Bronchus fibroblast of lung (primary cell): ENCODE measurements at places on chromosomes 12 and 14. TPM values are rescaled to one million over a fixed set of nuclear protein-coding genes. Genes with fewer than 3 reads are reported as not detected.

The MGP gene
- 0.17 and 0.30 TPM in 2 replicates for total RNA-seq

The CCDC88C gene
- total RNA-seq = 0.59 and 0.67 TPM in 2 replicates

The NEMP1 gene
- 9.5 and 11.4 TPM in 2 replicates for total RNA-seq

The ASIC1 gene
- 1.5 and 1.7 TPM in 2 replicates for total RNA-seq

The AQP2 gene
- total RNA-seq = not detected in 2 replicates

The MLH3 gene
- 10.4 and 11.9 TPM in 2 replicates for total RNA-seq

The KLRD1 gene
- total RNA-seq = not detected in 2 replicates

The TSPAN8 gene
- total RNA-seq = not detected in 2 replicates

The CAPRIN2 gene
- 12.3 and 13.2 TPM in 2 replicates for total RNA-seq

The TMEM63C gene
- total RNA-seq = not detected in 2 replicates

The FKBP11 gene
- 40.3 and 47.1 TPM in 2 replicates for total RNA-seq

The SLC22A17 gene
- total RNA-seq = 10.4 and 13.8 TPM in 2 replicates

The DRAM1 gene
- 11.9 and 14.1 TPM in 2 replicates for total RNA-seq

The TMCC3 gene
- total RNA-seq = 0.74 and 1.2 TPM in 2 replicates

The SERPINA6 gene
- total RNA-seq = not detected in 2 replicates

The HIF1A gene
- total RNA-seq = 403 and 419 TPM in 2 replicates

The PLA2G1B gene
- total RNA-seq = not detected in 2 replicates

The TAS2R50 gene
- total RNA-seq = not detected in 2 replicates

The KRR1 gene
- total RNA-seq = 18.0 and 30.3 TPM in 2 replicates

The SDR9C7 gene
- total RNA-seq = not detected in 2 replicates

The WNK1 gene
- total RNA-seq = 30.3 and 30.9 TPM in 2 replicates

The TAS2R14 gene
- total RNA-seq = 0.15 and 1.0 TPM in 2 replicates

The IQSEC3 gene
- total RNA-seq = not detected in 2 replicates

The DAO gene
- not detected in 2 replicates for total RNA-seq

The ST8SIA1 gene
- total RNA-seq = 0.89 and 1.5 TPM in 2 replicates

The COA8 gene
- total RNA-seq = 28.2 and 29.3 TPM in 2 replicates

The KRT4 gene
- not detected in 2 replicates for total RNA-seq

The GAS2L3 gene
- total RNA-seq = 23.8 and 27.6 TPM in 2 replicates

The PLEKHG7 gene
- not detected in 2 replicates for total RNA-seq

The MTERF2 gene
- 2.9 and 3.9 TPM in 2 replicates for total RNA-seq

The KCNC2 gene
- total RNA-seq = not detected in 2 replicates

The CLEC1B gene
- total RNA-seq = not detected in 2 replicates

The SCNN1A gene
- total RNA-seq = 0.67 and 1.0 TPM in 2 replicates

The BICDL1 gene
- under 0.01 TPM in 1 of 2 replicates, not detected in the other for total RNA-seq

The AQP6 gene
- total RNA-seq = not detected in 2 replicates

The NCOR2 gene
- 21.7 and 31.8 TPM in 2 replicates for total RNA-seq

The SYNDIG1L gene
- under 0.01 TPM in 1 of 2 replicates, not detected in the other for total RNA-seq

The CFAP73 gene
- not detected in 2 replicates for total RNA-seq

The DACT1 gene
- total RNA-seq = 1.2 and 1.9 TPM in 2 replicates

The REP15 gene
- 0.67 and 0.89 TPM in 2 replicates for total RNA-seq

The INTS13 gene
- 27.4 and 30.8 TPM in 2 replicates for total RNA-seq

The CACNA2D4 gene
- 1.0 and 1.7 TPM in 2 replicates for total RNA-seq
